Posterior vena cava (tissue), 2 donors: ENCODE measurements at places on chromosomes 13 and 19. TPM values are rescaled to one million over a fixed set of nuclear protein-coding genes. Genes with fewer than 3 reads are reported as not detected.

RFPL4AL1 gene
- not detected for total RNA-seq

DNA sequence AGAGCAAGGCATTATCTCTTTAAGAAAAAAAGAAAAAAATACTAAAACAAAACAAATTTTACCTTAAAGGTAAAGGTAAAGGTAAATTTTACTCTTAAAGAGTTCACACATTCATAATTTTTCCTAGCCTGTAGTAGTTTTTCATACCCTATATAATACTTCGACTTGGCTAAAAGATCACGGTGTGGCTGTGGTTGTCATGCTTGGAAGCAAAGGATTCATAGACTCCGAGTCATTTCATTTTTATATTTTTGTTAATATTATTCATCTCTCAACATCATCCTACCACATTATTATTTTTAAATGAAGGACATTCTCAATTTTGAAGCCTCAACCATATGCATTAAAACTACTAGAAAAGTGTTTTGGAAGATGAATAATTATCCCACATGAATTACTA is 52.7 kb downstream of the PIBF1 start:
- no peak for DNase-seq

- no peak for DNase-seq
Measured at GRCh38 chr13:62038214-62038613, 622.6 kb upstream of the PCDH20 start.

- DNase-seq = no peak
Measured at GRCh38 chr19:32165750-32166149, 179.7 kb upstream of the ZNF507 start.
